ENCODE measurements at places on chromosomes 1 and 21.

DNA sequence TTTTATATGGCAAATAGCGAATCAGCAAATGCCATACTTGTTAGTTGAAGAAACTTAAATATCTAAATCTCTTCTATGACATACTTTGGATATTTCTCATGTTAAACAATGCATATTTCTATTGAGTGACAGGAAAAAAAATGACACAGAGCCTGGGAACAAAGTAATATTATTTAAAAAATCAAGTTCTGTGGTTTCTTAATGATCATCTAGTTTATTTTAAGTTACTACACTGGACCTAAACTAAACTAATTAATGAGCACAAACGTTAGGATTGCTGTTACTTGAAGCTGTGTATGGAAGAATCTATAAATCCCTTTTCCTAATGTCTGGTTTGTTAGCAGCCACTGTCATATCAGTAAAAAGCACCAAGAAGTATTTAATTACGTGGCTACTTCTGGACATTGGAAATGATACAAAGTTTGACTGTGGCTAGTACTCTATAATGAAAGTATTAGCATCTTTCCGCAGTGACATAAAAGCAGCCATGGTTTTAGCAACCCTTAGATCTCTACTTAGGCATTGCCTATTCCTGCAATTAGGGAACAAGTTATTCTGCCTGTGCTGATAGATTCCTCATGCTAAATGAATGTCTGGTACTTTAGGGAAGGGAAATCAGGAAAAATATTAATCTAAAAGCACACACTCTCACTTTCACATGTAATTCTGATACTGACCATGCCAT is 981.7 kb upstream of the B3GALT2 start:
- no peak for DNase-seq

DNA sequence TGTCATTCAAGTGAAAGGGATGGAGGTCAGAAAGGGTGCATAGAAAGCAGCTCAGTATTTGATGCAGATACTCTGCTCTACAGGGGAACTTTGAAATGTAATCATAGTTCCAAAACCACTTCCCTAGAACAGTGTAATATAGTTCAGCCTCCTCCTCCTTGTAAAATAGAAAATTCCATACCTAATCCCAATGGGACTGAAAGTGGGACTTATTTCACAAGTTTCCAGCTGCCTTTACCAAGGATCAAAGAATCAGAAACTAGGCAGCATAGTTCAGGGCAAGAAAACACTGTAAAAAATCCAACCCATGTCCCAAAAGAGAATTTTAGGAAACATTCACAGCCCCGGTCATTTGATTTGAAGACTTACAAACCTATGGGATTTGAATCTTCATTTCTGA is 8.1 kb upstream of the TMCO2 start:
- no peak for DNase-seq

GRCh38 chr1:212688341-212689047 is 11.1 kb downstream of the BATF3 start:
- DNase-seq: no peak

DNA sequence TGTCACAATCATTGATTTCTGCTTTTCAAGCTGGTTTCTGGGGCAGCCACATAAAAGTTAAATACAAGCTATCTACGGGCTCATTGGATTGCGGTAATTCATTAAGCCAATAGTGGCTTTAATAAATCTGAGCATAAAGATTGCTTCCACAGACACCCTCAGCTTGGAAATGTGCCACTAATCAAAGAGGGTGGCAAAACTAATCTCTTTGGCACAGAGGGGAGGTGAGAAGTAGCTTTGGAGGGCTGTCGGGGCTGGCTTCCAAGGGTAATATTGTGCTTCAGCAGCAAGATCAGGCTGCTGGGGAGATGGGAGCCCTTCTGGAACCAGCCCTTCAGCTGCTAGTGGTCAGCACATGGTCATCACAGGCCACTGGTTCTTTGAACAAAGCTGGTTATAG is 21.2 kb upstream of the KAZN start:
- DNase-seq: no peak

DNA sequence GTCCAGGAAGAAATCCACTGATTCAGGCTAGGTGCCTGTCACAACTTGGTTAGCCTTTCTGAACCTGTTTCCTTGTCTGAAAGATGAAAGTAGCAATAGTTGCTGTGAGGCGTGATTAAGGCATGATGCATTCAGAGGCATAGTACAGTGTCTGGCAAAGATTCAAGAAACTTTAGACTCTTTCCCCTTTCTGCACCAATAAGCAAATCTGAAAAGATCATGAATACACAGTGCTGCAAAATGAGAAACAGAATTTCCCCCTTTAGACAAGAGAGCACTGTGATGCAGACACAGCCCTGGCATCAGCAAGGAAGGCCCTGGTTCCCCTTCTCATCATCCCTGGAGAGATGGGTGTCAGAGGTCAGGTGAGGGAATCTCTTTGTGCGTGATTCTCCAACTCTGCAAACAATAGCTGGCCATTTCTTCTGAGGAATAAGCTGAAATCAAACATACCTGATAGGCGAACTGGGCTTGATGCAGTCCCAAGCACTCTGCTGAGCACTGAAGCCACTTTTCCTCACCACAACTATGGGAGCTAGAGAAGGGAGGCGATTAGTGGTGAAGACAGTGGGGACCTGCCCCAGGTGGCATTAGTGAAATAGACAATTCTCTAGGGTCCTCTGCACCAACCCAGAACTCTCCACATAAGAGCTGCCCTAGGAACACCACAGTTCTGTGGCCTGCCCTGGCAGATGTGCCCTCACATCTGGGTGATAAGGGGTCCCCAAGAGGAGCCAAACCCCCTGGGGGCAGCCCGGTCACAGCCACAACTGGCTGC is 41.7 kb downstream of the ITPKB start:
- DNase-seq: no peak

DNA sequence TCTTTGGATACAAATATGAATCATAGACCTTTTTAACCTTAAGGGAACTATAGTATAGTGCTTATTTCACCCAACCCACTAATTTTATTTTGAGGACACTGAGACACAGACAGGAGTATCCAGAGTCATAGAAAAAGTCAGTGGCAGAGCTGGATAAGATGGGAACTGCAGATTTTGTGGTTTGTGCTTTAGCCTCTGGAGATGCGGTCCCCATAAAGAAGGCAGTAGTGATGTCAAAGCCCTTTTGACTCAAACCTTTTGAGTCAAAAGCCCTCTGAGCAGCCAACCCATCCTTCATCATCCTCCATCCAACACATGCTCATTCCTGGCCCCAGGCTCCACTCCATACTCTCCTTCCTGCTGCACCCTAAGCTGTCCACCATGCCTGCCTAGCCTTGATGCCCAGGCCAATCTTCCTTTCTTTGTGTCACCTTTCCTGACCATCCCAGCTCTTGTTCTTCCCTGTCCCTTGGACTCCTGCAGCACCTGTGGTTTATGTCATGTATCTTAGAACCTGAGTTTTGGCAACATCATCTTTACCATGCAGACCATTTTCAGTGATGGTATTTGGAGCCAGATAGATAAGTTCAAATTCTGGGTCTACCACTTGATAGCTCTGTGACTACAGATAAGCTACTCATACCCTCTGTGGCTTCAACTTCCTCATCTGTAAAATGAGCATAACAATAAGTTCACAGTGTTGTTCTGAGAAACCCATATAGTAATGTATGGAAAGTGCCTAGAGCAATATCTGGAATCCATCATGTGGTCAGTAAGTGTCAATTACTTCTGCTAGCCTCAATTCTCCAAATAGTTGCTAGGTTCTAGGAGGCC is 20.1 kb downstream of the SLAMF1 start:
- DNase-seq: no peak

Measured in left renal pelvis (tissue), 4 donors.